ENCODE measurements at places on chromosomes 5 and 9.

GRCh38 chr9:15469406-15469805, 41.4 kb downstream of the PSIP1 start:
- peak; percentile 50 for DNase-seq

DNA sequence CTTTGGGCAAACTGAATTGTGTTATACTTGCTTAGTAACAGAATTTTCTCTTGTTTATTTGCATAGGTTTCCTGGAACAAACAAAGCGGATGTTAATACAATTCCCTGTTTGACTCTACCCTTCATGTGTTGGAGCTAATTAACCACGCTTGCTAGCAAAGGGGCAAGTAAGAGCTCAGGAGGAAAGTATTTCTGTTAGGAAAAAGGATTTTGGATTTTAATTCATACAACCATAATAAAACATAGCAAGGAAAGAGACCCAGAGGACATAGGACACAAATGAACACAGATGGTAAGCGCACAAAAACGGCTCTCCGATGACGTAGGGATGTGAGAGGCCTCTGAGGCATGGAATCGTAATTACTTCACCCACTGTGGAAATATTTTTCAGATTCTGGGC, 5.1 kb upstream of the DCAF12 start:
- DNase-seq = no peak

DNA sequence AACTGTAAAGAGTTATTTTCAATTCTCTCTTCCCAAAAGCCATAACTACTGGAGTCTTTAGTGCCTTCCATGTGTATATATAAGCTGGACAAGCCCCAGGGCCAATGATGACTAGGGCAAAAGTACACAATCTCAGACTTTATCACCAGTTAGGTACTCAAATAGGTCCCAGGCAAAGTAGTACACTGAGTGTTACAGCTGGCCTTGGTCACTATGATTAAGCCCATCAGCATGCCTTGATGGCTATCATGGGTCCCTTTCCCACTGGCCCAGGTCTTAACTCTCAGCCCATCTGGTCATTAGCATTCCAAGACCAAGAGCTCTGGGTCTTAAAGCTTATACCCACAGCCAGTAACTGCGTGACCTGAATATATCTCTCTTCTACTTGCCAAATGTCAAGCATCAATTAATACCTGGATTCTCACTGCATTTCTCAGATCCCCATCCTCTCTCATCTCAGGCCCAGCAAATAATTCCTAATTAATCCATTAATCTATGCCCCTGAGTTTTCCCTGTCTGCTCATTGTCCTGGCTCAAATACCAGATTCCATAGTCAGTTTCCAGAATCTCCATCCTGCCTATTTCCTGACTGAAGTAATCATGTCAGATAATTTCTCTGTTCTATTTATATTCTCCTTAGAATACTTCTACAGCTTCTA, 62.3 kb downstream of the NR6A1 start:
- DNase-seq = no peak

GRCh38 chr5:36855141-36855495, 21.5 kb upstream of the NIPBL start:
- no peak for DNase-seq

- no peak for DNase-seq
Observed at GRCh38 chr9:3884736-3885135, 358.9 kb upstream of the RFX3 start.

DNA sequence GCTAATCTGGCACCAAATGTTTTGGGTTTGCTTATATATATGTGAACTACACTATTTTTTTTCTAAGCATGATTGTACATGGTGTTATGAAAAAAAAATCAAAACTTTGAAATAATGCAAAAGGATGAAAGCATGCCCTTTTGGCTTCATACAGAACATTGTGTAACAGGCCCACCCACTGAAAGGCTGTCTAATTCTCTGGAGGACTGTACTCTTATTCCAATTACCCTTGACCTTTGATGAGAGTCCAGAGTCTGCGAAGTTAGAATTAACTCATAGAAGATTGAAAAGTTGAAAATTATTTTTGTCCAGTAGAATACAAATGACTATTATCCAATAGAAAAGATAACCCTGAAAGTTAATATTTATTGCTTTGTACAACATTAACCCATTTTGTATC, 117.4 kb downstream of the ADAMTS12 start:
- no peak for DNase-seq

DNA sequence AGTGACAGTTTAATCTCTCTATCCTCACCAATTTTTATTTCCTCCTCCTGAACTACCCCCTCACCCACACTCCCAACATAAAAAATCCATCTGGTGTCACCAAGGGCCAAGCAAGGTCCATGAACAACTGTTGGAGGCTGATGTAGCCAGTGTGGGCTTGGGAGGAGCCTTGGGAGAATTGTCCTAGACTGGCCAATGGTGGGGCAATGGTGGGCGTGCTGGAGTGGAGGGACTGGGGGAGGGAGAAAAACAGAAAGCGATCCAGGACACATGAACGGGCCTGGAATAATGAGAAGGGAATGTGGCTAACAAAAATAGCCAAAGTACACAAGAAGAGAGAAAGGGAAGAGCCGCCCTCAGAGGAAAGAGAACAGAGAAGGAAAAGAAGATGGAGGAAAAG, 272.6 kb downstream of the ENC1 start:
- no peak for DNase-seq

GRCh38 chr5:154049636-154050035, 10.9 kb downstream of the MFAP3 start:
- no peak for DNase-seq

GRCh38 chr9:132973713-132974112, 4.8 kb upstream of the GFI1B start:
- no peak for DNase-seq

DNA sequence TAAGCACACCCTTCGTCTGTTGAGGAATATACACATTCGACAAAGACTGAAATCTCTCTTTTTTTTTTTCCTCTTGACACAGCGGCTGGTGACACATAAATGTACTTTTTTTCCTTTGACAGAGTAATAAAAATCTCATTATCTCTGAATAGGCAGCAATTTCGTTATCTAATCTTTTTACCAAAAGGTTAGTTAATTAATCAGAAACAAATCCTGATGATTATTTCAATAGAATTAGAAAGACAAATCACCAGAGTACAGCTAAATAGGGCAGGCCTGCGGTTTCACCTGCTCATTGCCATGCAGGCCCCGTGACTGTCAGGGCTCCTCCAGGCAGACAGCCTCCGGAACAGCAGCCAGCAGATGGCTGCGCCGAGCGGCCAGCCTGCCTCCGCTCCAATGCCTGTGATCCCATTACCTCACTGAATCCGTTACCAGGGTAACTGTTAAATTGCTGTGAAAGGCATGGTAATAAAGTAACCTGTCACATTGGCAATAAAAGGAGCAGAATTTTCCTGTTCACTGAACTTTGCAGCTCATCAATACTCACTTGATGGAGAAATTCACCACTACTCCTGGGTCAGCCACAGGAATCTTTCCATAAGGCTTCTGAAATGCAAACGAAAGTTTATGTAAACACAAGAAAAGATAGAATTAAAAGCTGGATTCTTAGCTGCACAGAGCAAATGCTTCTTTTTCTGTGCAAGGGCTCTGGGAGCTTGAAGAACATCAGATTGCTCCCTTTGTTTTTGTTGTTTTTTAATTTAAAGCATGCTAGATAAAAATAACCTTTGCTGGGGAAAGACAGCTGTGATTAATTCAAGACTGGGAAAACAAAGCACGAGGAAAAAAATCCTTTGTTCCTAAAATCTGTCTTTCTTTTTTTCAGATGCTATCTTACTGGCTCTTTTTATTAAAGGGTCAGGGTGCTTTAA, 666.4 kb upstream of the ZNF608 start:
- peak; percentile 91 for DNase-seq

GRCh38 chr9:2764353-2764752, 47.0 kb downstream of the KCNV2 start:
- no peak for DNase-seq

GRCh38 chr5:93583768-93584595, 960 bp downstream of the NR2F1 start:
- DNase-seq = peak; percentile 60

- no peak for DNase-seq
Observed at GRCh38 chr5:4023091-4023752, 427.6 kb downstream of the IRX1 start.

- no peak for DNase-seq
Observed at GRCh38 chr9:20604562-20604961, 17.7 kb downstream of the MLLT3 start.

GRCh38 chr9:114662081-114662989, 4.7 kb upstream of the TEX53 start:
- peak; percentile 30 for DNase-seq

DNA sequence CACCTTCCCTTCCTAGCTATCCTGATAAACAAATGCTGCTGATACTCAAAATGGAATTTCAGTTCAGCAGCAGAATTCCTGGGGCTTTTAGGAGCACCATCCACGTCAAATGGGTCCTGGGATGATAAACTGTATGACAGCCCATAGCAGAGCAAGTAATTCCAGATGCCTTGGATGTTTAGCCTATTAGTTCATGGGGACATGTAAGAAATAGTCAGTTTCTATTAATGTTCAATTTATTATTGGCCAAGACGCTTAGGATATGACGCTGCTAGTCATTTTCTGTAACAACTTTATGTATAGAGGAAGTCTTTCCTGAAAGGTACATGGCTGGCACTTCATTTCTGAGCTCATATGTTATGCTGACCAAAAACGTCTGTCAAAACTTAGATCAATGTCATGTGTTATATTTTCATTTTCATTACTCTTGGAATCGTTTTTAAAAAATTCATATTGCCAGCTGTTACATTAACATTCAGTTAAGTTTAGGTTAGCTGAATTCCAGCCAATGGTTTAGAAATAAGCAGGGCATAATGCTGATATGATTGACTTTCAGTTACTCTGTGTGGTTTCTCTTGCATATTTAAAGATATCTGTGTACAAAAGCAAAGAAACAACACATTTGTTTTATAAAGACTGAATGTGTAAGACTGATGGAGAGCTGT, 243.8 kb downstream of the CSNK1G3 start:
- DNase-seq = no peak

- DNase-seq = no peak
Observed at GRCh38 chr5:77311214-77311571, 100.7 kb downstream of the PDE8B start.

GRCh38 chr9:125142560-125143376, 560 bp downstream of the SCAI start:
- peak; percentile 14 for DNase-seq

- DNase-seq = no peak
Observed at GRCh38 chr9:79989079-79989478, 417.3 kb downstream of the TLE4 start.

- no peak for DNase-seq
Observed at GRCh38 chr5:118257066-118257465, 731.3 kb downstream of the DTWD2 start.

- DNase-seq = no peak
Observed at GRCh38 chr9:115884846-115885245, 268.7 kb upstream of the PAPPA start.

DNA sequence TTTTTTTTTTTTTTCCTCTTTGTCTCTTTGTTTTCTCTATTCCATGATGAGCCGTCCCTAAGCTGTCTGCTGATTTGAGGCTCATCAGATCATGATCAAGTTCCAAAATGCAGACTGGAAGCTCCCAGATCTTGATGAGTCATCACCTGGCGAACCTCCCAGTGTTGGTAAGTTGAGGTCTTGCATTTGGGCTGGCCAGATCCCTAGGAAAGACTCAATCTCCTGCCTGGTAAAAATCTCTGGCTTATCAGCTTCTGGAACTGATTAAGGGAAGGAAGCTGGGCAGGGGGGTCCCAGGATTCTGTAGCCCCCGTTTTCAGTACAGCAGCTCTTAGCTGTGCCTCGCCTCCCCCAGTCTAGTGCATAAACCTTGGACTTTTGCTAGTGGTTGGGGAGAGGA, 69.0 kb downstream of the TSPAN17 start:
- DNase-seq = peak; percentile 19

DNA sequence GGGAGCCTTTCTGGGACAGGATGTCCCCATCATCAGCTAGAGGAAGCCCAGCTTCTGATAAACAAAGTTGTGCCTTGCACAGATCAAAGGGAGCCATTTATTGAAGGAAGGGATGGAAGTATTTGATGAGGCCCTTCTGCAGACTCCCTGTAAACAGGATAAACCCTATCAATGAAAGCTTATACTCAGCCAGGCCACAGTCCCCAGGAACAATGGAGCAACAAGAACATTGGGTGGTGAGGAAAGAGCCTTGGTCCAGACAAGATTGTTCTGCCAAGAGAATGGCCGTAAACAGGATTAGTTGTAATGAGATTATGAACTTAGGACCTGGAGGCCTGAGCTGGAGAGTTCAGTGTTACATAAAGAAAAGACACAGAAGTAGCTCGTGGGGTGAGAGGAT, 40.5 kb upstream of the LIFR start:
- DNase-seq = no peak

- DNase-seq = no peak
Observed at GRCh38 chr5:151595411-151595826, 4.3 kb upstream of the FAT2 start.

DNA sequence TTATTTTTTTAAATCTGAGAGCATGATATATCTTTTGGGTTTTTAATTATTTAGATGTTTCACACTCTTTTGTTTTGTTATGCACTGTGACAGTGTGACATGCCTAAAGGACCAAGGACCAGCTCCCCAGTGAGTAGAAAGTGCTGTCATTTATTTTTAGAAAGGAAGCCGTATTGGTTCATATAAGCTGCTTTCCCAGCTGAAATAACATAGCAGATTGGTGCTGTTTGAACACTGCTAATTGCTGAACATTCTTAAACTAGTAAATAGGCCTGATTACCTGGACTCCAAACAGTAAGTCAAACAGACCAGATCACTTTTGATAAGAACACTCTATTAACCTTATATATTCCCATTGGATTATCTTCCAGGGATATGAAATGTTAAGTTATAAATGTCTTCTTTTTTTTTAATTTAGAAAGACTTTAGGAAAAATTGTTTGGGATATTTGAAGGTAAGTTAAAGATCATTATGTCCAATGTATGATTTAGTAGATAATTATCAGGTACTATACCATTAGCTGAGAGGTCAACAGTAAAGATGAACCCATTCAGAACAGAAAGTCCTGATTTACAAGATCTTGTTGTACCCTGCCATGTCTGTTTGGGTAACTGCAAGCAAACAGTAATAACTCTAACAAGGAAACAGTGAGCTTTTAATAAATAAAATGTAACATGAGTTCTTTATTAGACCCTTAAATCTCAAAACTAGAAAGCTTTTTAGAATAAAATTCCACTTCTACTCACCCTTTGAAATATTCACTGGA, 27.8 kb upstream of the ELL2 start:
- peak; percentile 65 for DNase-seq

- no peak for DNase-seq
Observed at GRCh38 chr5:96080557-96080956, 118.9 kb upstream of the ELL2 start.

- no peak for DNase-seq
Observed at GRCh38 chr5:168755548-168756093, 176.5 kb upstream of the PANK3 start.

GRCh38 chr9:131701789-131702337, 38.0 kb downstream of the RAPGEF1 start:
- DNase-seq = no peak

DNA sequence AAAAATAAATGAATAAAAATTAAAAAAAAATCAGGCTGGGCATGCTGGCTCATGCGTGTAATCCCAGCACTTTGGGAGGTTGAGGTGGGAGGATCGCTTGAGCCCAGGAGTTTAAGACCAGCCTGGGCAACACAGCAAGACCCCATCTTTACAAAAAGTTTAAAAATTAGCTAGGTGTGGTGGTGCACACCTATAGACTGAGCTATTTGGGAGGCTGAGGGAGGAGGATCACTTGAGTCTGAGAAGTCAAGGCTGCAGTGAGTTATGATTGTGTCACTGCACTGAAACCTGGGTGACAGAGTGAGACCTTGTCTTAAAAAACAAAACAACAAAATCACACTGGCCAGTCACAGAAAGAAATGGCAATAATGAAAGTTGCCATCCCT, 3.4 kb upstream of the CNTRL start:
- DNase-seq = no peak

Data from NCI-H146 (cell line).